ENCODE measurements at places on chromosomes 7 and 10. TPM values are rescaled to one million over a fixed set of nuclear protein-coding genes. Genes with fewer than 3 reads are reported as not detected.

Gene VIM
- 772 TPM for total RNA-seq

- DNase-seq = no peak
Observed at GRCh38 chr10:31490858-31491504, 172.0 kb downstream of the ZEB1 start.

DNA sequence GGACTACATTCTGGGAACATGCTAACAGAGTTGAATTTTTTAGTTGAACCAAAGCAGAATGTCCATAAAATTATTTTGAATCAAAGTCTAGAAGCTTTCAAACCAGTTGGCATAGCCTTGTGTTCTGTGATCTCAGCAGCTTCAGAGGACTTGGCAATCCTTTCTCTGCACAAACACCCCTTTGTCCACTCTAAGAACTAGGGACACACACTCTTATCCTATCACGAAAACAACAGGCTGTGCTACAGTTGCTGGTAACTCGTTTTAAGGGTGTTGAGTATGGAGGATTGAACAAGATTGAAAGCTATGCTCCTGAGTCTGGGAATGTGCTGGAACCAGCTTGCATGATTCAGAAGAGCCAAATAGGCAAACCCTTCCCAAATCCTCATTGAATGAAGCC, 76.4 kb upstream of the PRSS58 start:
- no peak for DNase-seq

- no peak for DNase-seq
Observed at GRCh38 chr10:130041451-130042371, 68.9 kb downstream of the C10orf143 start.

GRCh38 chr10:90915766-90916075, 5.2 kb downstream of the ANKRD1 start:
- DNase-seq = peak; percentile 47
